T-cell (primary cell): ENCODE measurements at places on chromosomes 2 and 18.

DNA sequence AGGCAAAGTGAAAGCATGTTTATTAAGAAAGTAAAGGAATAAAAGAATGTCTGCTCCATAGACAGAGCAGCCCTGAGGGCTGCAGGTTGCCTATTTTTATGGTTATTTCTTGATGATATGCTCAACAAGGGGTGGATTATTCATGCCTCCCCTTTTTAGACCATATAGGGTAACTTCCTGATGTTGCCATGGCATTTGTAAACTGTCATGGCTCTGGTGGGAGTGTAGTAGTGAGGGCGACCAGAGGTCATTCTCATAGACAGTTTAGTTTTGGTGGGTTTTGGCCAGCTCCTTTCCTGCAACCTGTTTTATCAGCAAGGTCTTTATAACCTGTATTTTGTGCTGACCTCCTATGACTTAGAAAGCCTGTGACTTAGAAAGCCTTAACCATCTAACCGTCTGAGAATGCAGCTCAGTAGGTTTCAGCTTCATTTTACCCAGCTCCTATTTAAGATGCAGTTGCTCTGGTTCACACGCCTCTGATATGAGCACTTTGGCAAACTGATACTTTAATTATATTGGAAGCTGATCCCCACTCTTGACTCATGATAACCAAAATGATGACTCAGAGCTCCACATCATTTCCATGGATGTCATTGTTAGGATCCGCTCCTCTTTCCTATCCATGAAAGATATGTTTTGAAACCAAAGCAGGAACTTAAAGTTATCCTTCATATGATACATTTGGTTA is 14.5 kb upstream of the ERMN start:
- no peak for DNase-seq

DNA sequence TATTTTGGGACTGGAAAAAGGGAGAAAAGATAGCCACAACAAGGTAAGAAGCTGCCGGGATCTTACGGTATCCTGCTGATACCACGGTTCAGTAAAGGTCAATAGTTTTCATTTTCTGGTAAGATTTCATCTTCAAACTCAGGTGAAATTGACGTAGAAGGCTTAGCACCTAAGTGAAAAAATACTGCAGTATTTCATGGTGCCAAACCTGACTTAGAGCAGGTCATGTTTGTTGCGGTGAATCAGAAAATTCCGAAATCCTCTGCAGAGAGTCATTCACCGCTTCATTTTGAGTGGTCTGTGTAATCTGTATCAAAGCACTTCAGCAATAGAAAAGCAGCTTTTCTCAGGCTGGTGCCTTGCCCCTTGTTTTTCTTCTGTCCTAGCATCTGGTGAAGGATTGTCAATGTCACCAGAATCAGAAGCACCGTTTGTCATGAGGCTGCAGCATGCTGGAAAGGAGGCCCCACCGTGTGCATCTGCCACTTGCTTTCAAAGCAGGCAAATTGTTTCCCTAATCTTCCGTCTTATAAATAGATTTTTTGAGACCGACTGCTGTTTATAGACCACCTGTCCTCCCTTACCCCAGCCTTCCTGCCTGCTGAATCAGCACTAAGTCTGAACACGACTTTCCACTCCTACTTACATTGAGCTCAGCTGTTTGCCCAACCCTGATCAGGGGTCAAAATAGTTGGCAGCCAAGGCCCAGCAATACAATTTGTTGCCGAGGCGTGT is 156.3 kb downstream of the EML6 start:
- no peak for DNase-seq

DNA sequence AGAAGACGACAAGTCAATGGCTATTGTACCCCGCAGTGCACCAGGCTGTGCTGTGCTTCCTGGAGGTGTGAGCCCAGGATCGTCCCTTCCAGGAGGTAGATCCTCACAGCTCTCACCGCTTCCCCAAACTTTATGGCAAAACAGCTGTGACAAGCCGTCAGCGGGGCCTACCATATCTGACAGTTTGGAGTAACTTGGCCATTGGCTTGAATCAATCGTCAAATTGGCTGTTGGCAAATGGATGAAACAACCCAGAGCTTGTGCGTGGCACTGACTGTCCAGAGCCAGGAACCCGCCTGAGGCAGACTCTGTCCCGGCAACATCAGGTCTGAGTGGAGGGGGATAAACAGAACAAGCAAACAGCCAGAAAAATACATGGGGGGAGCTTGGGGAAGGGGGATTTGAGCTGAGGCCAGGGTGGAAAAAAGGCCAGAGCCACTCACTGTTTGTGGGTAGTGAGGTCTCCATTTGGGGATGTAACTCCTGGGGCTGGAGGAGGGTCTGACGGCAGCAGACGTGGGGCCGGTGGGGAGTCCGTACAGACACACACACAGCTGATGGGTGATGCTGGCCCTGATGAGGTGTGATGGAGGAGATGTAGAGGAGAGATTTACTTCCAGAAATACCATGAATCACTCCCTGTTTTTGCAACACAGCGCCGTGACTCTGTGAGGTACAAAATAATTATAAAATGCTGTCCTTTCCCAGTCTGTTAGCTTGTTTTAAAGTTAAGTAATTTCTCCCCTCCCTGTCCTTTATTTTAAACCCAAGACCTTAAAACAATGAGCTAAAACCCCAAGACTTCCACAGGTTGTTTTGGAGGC is 174.8 kb downstream of the TWIST2 start:
- no peak for DNase-seq

DNA sequence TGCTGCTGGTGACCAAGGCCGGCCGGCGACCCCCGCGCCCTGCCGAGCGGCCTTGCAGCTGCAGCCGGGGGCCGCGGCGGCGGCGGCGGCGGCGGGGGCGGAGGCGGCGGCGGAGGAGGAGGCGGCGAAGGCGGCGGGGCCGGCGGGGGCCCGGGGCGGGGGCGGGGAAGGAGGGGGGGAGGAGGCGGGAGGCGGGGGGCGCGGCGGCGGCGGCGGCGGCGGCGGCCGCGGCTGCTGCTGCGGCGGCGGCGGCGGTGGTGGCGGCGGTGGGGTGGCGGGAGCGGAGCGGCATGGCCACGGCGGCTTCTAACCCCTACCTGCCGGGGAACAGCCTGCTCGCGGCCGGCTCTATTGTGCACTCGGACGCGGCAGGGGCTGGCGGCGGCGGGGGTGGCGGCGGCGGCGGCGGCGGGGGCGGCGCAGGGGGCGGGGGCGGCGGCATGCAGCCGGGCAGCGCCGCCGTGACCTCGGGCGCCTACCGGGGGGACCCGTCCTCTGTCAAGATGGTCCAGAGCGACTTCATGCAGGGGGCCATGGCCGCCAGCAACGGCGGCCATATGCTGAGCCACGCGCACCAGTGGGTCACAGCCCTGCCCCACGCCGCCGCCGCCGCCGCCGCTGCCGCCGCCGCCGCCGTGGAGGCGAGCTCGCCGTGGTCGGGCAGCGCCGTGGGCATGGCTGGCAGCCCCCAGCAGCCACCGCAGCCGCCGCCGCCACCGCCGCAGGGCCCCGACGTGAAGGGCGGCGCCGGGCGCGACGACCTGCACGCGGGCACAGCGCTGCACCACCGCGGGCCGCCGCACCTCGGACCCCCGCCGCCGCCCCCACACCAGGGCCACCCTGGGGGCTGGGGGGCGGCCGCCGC is 1.5 kb downstream of the POU3F3 start:
- no peak for DNase-seq

DNA sequence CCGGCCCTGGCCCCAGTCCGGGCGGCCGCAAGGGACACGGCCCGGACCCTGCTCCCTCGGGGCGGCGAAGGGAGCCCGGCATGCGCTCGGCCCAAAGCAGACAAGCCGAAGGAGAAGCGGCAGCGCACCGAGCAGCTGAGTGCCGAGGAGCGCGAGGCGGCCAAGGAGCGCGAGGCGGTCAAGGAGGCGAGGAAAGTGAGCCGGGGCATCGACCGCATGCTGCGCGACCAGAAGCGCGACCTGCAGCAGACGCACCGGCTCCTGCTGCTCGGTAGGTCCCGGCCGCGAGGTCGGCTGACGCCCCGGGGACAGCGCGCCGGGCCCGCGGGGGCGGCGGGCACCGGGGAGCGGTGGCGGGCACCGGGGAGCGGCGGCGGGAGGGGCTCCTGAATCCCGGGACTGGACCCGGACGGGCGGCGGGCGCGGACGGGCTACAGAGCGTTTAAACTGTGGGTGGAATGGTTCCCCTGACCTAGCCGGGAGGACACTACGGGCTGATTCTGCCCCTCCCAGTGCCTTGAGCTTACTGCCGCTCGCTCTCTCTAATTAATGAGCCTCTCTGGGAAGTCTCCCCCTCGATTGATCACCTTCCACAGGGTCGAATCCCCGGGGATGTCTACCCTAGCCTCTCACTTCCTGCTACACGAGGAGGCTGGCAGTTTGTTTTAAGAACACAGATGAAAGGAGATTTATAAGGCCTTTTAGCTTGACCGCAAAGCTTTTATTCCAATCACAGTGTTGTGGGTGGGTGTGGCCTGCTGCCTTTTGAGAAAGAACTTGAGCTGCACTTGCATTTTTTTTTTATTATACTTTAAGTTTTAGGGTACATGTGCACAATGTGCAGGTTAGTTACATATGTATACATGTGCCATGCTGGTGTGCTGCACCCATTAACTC is 853 bp downstream of the GNAL start:
- DNase-seq: no peak

- DNase-seq: no peak
Measured at GRCh38 chr2:167986223-167986622, 261.2 kb downstream of the STK39 start.

DNA sequence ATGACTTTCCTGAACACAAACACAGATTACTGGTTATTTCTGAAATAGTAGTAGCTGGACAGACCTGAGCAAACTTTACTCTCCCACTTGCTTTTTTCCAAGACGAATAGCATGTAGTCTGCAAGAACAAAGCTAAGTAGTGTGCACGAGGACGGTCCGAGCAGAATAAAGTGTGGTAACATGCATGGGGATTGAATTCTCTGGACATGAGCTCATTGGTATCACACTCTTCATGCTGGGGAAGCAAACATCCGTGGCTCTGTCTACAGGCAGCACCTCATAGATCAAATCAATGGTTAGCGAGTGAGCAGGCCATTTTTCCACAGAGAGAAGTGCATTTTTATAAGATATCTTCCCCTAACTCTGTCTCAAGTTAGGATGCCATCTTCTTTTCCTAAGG is 164.8 kb upstream of the STK17B start:
- no peak for DNase-seq

DNA sequence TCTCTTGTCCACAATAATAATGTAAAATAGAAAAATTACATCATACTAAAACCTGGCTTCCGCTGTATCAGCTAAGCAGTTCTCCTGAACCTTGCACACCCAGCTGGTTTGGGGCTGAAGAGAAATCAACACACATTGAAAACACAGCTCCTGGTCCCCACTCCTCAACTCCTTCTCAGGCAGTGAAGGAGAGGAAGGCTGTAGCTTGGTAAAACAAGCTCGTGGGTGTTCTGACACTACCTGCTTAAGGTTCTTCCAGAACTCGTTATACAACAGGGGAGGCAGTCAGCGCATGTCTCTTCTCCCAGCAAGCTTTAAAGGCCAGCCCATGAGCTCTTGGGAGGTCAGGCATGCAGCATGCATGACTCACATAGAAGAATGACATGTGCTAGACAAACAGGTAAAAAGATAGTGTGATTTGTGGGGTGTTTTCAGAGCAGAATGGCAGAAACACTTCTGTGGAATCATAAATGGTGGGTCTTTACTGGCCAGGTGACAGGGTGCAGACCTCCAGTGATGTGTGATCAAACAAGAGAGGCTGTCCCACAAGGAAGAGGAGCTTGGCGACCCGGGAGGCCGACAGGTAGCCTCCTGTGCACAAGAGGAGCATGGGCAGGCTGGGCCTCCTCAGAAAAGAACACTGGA is 69.1 kb downstream of the UXS1 start:
- no peak for DNase-seq

- no peak for DNase-seq
Measured at GRCh38 chr2:121099329-121100290, 185.4 kb downstream of the TFCP2L1 start.

DNA sequence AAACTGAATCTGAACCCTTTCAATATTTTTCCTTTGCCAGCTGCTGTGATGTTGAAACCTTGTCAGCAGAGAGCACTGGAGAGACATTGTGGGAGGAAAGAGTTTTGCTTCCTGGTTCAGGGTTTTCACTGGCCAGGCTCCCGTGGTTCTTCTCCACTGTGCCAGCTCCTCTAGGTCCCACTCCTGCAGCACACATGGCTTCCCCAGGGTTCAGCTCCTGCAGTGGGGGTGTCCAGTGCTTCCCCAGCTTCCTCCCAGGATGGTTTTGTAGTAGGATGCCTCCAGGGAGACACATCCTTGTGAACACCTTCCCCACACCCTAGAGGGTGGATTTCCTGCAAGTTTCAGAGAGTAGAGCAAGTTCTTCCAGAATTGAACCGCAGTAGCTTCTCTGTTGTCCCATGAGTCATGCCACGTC is 24.0 kb upstream of the SULT1C3 start:
- no peak for DNase-seq

- DNase-seq: no peak
Measured at GRCh38 chr2:226211439-226211838, 588.2 kb downstream of the IRS1 start.

- DNase-seq: no peak
Measured at GRCh38 chr2:100592226-100592625, 29.4 kb downstream of the PDCL3 start.

- DNase-seq: no peak
Measured at GRCh38 chr2:238220892-238221521, 17.5 kb upstream of the ILKAP start.

DNA sequence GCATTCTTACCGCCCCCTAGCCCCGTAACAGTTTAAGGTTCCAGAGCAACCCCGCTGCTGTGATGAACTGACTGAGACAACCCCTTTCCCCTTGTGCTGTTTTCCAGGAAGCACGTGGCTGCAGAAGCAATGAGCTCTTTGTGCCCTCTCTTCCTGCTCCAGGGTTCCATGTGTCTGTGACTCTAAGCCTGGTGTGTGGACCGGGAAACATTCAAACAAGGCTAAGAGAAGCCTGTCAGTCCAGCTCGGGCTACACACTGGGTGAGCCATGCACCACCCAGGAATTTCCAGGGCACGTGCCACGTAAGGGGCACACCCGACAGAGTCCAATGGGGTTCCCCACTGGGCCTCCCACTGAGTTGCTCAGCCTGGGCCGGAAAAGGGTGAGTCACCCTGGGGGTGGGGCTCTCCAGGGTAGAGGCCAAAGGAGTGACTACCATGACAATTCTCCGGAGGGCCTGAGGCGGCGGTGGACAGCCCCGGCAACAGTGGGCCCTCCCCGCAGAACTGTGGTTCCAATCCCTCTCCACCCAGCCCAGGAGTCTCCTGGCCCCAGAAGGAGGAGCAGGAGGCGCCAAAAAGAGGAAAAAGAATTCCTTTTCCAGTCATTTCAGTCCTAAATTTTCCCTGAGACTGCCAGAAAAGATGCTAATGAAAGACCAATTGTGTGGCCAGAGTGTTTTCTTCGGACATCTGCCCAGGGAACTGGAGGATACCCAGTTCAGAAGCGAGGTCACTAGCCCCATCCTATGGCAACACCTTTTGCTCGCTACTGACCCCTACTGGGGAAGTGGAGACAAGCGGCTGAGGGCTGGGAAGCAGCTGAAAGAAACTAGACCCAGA is 157.8 kb upstream of the SLC1A4 start:
- peak; percentile 76 for DNase-seq

- no peak for DNase-seq
Measured at GRCh38 chr2:10161206-10161931, 38.8 kb downstream of the RRM2 start.

- no peak for DNase-seq
Measured at GRCh38 chr2:98561018-98561417, 47.3 kb downstream of the COA5 start.
